ENCODE measurements at places on chromosomes 7 and 10. TPM values are rescaled to one million over a fixed set of nuclear protein-coding genes. Genes with fewer than 3 reads are reported as not detected.

DNA sequence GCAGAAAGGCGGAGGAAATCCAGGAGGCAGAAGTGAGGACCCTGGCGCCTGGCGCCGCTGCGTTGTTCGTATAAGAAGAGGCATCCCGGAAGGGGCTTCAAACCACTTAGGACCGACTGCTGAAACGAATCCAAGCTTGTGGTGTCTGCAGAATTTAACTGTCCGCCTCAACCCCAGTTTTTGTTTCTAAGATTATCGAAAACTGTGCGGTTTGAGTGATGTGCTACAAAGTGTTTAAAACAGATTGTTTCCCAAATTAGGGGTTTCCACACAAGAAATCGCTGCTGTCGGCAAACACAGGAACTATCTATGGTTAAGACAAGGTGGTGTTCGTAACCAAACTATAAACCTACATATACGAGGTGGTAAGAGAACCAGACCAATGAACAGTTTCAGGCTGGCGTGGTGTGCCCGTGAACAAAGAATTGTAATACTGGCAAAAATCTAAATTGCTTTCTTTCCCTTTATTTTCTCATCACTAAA lies 835 bp upstream of the DGKI start:
- peaks cover 45% of the 10 kb centered on the region for H3K27me3 ChIP-seq
- H3K27ac ChIP-seq, result no peak overlapping the region
- no peaks in the 10 kb centered on the region for H3K36me3 ChIP-seq
- no peak overlapping the region for H3K4me3 ChIP-seq
- DNase-seq, result no peak
- peaks cover 14% of the 10 kb centered on the region for H3K4me1 ChIP-seq

- H3K27ac ChIP-seq, result no peak overlapping the region
- H3K4me1 ChIP-seq, result peaks cover 27% of the 10 kb centered on the region
- DNase-seq, result no peak
- H3K27me3 ChIP-seq, result peaks cover 4% of the 10 kb centered on the region
- H3K4me3 ChIP-seq, result peak overlapping the region; percentile 87
These were observed 49.7 kb downstream of the CPEB3 start for GRCh38 chr10:92241158-92241500.

GRCh38 chr7:34846976-34847375 lies 189.0 kb downstream of the NPSR1 start:
- no peaks in the 10 kb centered on the region for H3K4me1 ChIP-seq
- H3K4me3 ChIP-seq, result no peak overlapping the region
- DNase-seq, result no peak

DNA sequence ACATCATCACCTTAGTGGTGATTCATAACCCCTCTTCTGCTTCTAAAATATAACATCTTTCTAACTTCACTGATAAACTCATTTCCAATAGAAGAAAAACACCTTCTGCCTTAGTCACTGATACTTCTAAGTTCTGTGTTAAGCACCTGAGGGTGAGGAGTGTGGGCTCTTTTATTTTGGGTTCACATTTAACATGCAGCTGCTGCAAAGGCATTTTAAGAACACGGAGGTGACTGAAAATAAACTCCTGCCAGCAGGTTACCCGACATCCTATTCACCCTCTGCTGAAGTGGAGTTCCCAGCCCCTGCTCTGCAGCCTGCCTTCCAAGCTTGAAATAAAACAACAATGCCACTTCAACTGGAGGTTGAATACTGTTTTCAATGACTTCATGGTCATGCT lies 202.9 kb upstream of the PLXNA4 start:
- no peak overlapping the region for H3K4me3 ChIP-seq
- H3K27ac ChIP-seq, result no peak overlapping the region
- no peaks in the 10 kb centered on the region for H3K27me3 ChIP-seq
- no peak for DNase-seq

DNA sequence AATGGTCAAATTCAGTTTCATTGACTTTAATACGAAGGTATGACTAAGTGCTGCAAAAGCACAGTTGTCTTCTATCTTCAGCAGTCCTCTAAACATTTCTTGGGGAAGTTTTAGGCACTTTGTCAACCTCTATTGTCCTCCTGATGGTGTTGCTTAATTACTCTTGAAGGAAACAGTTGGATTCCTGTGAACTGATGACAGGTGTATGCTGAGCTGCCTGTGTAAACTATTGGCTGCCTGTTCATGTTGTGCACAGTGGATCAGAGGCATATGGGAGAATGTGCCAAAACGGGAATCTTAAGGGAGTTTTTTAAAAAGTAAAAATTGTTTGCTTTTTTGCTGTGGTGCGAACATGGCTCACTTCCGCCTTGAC lies 221.0 kb downstream of the AUTS2 start:
- no peak overlapping the region for H3K4me3 ChIP-seq
- H3K4me1 ChIP-seq, result peaks cover 5% of the 10 kb centered on the region
- H3K36me3 ChIP-seq, result no peaks in the 10 kb centered on the region
- peaks cover 7% of the 10 kb centered on the region for H3K27me3 ChIP-seq
- H3K27ac ChIP-seq, result no peak overlapping the region

SLC16A9 gene
- 0.10 TPM for total RNA-seq

DNA sequence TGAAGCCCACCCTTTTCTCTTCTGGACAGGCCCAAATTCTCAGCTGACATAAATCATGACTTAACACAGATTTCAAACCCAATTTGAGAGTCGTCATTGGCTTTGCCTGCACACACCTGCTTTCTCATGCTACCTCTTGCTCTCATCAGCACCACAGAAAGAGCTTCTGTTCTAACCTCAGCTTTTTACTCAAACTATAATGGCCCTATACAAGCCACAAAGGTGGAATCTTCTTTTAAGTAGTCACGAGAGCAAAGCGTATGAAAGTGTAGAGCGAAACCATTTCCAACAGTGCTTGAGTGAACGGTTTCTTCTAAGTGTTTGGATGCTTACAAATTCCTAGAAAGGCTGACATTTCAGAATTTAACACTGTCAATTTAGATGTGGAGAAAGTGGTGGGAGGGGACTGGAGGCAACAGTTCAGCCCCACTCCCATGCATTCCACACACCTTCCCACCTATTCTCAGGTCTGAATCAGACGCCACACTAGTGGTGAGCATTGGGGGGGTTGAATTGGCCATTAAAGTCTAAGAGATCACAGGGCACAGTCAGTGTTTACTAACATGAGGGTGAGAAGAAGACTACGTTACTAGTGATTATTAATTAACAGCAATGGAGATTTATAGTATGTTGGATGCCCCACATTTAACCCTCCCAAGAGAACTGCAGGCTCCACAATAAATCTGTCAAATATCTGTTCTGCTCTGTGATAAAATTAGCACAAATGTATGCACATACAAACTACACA lies 114.0 kb downstream of the PRKCQ start:
- peak overlapping the region; percentile 6 for H3K27ac ChIP-seq
- no peak overlapping the region for H3K4me3 ChIP-seq
- no peaks in the 10 kb centered on the region for H3K27me3 ChIP-seq
- peaks cover 85% of the 10 kb centered on the region for H3K36me3 ChIP-seq
- H3K4me1 ChIP-seq, result peaks cover 35% of the 10 kb centered on the region

CPN1 gene
- not detected for total RNA-seq

GRCh38 chr10:59623133-59624121 lies 86.2 kb downstream of the SLC16A9 start:
- H3K27me3 ChIP-seq, result peaks cover 8% of the 10 kb centered on the region
- H3K27ac ChIP-seq, result no peak overlapping the region
- H3K4me3 ChIP-seq, result no peak overlapping the region
- DNase-seq, result no peak

DNA sequence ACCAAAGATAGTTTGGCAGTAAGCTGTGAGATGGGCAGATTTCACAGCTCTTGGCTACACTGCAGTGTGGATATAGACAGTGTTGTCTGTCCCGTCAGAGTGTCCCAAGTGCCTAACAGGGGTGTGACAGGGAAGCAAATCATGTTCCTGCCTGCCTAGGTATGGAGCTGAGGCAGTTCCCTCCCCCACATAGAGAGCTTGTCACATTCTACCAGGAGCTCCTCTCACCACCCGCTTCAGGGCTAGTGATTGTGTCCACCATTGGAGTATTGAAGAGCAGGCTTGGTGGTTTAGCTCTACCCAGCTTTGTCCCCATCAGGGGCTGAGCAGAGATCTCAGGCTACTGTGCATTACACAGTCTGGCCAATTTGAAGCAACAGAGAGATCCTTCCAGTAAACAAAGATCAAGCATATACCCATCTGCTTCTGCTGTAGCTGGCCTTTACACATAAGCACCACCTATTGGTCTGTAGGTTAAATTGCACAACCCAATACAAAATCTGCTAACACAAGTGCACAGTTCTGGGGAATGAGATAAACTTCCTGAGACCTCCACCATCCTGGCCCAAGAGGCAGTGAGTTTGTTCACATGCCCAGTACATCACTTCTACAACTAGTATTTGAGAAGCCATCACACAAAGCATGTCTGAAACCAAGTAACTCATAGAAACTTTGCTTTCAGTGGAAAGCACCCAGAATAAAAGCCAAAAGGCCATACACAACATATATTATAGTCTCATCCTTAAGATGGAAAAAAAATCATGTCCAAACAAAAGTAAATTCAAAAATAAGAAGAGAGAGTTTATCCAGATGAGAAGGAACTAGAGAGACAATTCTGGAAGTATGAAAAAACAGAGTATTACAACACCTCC lies 67.3 kb downstream of the GLCCI1 start:
- no peaks in the 10 kb centered on the region for H3K27me3 ChIP-seq
- DNase-seq, result no peak
- H3K27ac ChIP-seq, result no peak overlapping the region
- H3K4me3 ChIP-seq, result no peak overlapping the region

DNA sequence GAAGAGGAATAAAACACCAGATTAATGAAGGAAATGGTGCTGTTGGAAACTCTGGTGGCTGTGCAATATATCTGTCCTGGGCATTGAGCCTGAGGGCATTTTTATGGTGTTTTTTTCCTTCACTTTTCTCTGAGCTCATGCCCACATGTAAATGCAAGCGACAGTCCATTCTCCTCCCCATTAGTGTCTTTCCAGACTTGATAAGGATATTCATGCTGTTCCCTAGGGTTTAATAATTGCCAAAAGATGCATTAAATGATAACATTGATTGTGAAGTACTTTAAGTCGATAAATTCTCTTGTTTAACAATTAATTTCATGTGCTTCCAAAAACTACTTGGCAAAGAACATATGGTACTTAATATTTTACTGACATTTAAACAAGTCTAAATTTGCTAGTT lies 384.7 kb downstream of the MDFIC start:
- no peak overlapping the region for H3K27ac ChIP-seq
- H3K4me3 ChIP-seq, result no peak overlapping the region
- H3K4me1 ChIP-seq, result no peaks in the 10 kb centered on the region
- no peak for DNase-seq
- H3K36me3 ChIP-seq, result no peaks in the 10 kb centered on the region

- no peaks in the 10 kb centered on the region for H3K36me3 ChIP-seq
- H3K4me3 ChIP-seq, result no peak overlapping the region
- H3K27ac ChIP-seq, result no peak overlapping the region
- peaks cover 12% of the 10 kb centered on the region for H3K27me3 ChIP-seq
- peak; percentile 75 for DNase-seq
- H3K4me1 ChIP-seq, result no peaks in the 10 kb centered on the region
These were observed 148.8 kb downstream of the HECW1 start for GRCh38 chr7:43260980-43261878.

- H3K4me3 ChIP-seq, result peak overlapping the region; percentile 57
- H3K4me1 ChIP-seq, result peaks cover 69% of the 10 kb centered on the region
- no peaks in the 10 kb centered on the region for H3K27me3 ChIP-seq
These were observed 8.3 kb upstream of the ZC3HAV1L start for GRCh38 chr7:139043823-139044812.
